ENCODE measurements at places on chromosomes 5 and 9.

- DNase-seq, result no peak
These were observed 274.5 kb downstream of the NSG2 start for GRCh38 chr5:174320051-174320450.

GRCh38 chr5:8848997-8849594 lies 696.8 kb downstream of the SEMA5A start:
- peak; percentile 40 for DNase-seq

DNA sequence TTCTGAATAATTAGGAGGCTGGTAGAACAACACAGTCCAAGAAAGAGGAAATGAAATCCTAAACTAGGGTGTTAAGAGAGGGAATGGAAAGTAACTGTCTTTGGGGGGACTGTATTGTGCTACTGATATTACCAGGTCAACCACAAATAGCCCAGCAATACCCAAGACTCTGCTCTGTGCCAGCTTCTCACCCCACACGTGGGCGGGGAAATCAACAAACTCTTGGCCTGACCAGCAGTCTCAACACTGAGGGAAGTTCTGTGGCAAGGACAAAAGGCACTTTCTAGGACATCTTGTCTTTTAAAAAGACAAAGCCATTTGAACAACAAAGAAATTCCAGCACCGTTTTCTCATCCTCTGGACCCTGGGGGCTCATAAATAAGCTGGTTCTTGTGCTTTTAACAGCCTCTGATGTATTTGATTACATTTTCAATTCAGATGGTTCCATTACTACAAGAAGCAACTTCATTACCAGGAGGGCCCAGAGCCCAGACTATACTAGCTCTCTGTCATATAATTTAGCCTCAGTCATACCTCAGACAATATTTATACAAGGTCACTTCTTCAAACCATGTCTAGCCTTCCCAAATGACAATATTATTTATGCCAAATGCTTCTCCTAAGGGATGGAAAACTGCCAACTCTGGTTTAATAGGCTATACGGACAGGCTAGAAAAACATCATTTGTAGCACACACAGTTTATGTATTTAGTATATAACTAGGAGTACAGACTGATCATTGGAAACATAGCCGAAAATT lies 297.8 kb downstream of the CWC27 start:
- DNase-seq, result peak; percentile 36

DNA sequence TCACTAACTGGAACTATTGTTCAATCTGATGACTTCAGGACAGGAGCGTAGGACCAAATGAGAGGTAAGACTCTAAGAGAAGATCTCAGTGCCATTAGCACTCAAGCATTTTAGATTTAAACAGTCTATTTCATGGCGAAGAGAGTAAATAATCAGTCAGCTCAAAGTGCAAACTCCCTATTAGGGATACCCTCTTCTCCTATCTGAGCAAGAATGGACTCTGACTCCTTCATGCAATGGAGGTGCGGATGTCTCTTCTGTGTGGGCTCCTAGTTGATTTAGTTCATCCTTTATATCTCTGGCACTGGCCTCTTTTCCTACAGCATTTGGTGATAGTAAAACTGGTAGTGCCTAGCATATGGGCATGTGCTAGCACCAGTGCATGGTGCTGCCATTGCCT lies 144.6 kb downstream of the SMC2 start:
- DNase-seq, result no peak

DNA sequence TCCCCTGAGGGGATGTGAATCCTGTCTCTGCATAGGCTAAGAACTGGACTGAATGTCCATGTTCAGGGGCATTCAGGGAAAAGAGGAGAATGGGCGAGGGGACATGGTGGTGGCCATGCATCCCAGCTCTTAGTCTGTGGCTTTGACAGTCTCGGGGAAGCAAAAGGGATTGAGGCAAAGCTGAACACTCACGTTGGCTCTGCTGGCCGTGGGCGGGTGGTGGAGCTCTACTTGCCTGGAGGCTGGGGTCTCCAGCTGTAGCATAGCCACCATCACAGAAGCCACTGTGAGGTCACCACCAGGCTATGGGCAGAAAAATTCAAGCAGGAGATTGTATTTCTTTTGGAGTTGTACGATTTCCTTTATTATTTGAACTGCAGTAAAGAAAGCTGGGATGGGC lies 4.1 kb downstream of the GARIN3 start:
- DNase-seq, result no peak

Measured in fibroblast of upper back skin (primary cell).